ENCODE measurements at places on chromosomes 11 and 22.

DNA sequence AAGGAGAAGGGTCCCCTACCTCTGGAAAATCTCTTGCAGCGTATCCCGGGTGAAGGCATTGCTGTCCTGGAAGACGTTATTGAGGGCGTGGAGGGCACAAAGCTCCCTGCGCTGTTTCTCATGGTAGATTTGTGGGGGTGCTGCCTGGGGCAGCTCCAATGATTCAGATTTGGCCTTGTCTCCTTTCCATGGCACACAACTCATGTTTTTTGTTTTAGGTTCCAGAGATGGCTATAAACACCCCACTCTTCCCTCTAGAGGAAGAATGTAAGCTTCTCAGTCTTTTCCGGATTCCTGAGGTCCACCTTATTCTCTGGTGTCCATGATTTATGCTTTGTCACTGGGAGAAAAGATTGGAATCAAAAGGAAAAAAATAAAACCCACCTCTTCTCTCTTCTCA is 959 bp downstream of the JOSD1 start:
- no peak for DNase-seq

DNA sequence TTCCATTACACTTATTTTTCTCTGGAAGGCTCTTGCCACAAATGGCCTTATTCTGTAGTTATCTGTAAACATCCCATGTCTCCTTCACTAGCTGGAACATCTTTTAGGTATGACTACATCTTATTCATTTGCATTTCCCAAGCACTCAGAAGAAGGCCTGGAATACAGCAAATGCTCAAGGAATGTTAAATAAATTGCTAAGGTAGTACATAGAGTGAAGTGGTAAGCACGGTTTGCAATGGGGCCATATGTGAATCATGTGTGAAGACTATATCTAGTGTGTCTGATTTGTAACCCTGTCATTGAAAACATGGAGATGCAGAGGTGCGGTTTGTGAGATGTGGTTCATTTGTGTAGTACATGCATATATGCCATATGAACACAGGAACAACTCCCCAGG is 33.5 kb downstream of the GDPD4 start:
- DNase-seq, result no peak

- DNase-seq, result no peak
These were observed 27.7 kb downstream of the LRRC4C start for GRCh38 chr11:41431784-41432183.

DNA sequence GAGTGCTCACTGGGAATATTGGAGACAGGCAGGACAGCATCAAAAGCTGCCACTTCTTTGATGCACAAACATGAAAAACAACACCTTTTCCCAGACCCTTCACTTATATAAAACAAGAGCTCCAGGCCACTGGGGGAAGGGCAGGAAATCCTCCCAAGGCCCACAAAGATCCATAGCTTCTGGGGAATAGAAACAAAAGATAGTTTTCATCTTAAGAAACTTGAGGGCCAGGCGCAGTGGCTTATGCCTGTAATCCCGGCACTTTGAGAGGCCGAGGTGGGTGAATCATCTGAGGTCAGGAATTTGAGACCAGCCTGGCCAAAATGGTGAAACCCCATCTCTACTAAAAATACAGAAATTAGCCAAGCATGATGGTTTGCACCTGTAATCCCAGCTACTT is 15.3 kb downstream of the RTL6 start:
- DNase-seq, result no peak

- no peak for DNase-seq
These were observed 209.8 kb downstream of the TBC1D22A start for GRCh38 chr22:46972256-46972655.

GRCh38 chr11:8826139-8826786 is 84.7 kb upstream of the AKIP1 start:
- no peak for DNase-seq

GRCh38 chr22:44325718-44326490 is 13.2 kb upstream of the SHISAL1 start:
- no peak for DNase-seq

DNA sequence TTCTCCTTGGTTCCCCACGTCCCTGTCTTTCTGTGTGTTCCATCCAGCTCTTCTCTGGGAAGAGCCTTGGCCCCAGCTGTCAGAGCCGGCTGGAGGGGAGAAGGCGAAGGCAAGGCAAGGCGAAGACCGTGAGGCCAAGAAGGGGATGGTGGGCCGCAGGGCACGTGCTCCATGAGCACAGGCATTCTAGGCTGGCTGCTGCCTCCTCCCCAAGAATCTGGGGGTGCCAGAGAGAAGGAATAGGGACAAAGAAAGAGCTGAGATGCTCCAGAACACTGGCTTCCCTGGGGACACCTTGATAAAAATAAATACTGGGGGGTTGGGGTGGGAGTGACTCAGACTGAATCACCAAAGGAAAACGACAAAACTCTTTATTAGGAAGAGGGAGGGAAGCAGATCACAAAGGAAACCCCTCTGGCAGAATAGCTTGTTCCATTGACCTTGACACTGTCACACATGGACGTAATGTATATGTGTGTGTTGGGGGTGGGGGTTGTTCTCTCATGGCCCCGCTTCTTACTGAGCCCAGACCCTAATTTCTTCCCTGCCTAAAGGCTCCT is 52.5 kb downstream of the NECTIN1 start:
- DNase-seq, result no peak

GRCh38 chr22:25987948-25988347 is 181.3 kb upstream of the SEZ6L start:
- DNase-seq, result no peak

DNA sequence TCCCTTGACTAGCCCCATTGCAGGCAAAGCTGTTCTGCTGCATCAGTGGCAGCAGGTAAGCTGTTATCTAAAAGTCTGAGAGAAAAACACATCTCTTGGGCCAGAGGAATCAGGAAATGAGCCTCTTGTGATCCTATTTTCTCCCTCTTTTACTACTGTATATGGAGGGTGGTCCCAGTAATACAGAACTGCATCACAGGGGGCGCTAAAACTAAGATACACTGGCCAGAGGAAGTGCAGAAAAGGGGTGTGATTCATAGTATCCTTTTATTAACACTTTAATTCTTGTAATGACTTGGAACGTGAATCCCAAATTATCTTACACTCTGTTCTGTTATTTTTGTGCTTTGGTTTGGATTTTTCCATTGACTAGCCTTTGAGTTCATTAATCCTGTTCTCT is 8.8 kb upstream of the MED17 start:
- no peak for DNase-seq
